ENCODE measurements at places on chromosomes 7 and 10.
A peak's percentile ranks its signal among the peaks of the same experiment; 100 is the strongest.

DNA sequence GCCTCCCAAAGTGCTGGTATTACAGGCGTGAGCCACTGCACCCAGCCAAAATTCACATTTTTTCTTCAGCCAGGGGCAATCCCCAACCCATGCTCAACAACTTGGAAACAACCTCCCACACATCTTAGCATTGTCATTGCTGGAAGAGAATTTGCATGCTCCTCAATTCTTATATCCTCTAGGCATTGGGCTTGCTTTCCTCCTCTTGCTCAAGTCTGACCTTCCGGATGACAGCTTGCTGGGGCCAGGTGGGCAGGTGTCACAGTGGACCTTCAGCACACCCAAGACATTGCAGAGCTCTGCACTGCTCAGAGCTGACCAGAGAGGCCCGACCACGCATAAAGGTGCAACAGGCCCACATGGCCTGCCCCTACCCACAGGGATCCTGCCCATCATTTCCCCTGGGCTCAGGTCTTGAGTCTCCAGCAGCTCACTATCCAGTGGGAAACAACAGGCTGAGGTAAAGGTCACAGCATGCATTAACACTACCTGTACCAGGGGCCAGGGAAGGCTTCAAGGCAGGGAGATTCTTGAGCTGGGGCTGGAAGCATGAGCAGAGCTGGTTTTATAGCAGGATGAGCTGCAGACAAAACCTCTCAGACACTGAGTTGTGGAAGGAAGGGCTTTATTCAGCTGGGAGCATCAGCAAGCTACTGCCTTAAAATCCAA, 6.8 kb upstream of the GPR15LG start:
- DNase-seq: no peak

GRCh38 chr10:69359594-69359993, 57.1 kb downstream of the TACR2 start:
- DNase-seq: no peak

GRCh38 chr10:103765981-103766380, 89.4 kb downstream of the SH3PXD2A start:
- no peak for DNase-seq

- no peak for DNase-seq
Measured at GRCh38 chr7:30996256-30996655, 32.5 kb downstream of the GHRHR start.

DNA sequence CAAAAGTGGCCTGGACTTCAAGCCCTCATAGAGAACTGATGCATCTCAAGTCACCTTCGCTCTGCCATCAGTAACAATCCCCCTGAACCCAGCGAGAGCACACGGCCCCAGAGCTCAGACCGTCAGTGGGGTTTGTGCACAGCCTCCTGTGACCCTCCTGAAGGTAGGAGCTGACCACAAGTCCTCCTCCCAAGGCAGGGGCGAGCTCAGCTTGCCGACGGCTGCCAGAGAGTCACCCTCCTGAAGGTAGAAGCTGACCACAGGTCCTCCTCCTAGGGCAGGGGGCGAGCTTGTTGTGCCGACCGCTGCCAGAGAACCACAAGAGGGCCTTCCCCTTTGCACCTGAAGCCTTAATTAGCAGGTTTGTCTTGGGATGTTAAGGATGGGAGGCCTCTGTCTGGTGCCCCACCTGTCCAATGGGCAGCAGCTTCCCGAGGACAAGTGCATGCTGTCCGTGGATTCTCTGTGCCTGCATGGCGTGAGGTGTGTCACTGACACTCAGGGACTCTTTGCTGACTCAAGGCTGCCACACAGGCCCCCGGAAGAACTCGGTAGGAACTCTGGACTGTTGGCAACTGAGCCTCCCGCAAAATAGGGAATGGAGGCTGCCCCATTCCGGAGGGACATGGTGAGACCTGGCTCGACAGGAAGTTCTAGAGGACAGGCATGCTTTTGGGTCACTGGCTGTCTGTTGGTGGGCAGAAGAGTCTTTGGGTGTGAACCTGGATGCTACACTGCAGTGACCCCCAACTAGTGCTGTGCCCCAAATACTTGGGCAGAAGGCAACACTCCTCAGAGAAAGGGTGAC, 487.4 kb downstream of the DNAJB6 start:
- no peak for DNase-seq

- no peak for DNase-seq
Measured at GRCh38 chr7:38367301-38367890, 94.0 kb upstream of the TARP start.

DNA sequence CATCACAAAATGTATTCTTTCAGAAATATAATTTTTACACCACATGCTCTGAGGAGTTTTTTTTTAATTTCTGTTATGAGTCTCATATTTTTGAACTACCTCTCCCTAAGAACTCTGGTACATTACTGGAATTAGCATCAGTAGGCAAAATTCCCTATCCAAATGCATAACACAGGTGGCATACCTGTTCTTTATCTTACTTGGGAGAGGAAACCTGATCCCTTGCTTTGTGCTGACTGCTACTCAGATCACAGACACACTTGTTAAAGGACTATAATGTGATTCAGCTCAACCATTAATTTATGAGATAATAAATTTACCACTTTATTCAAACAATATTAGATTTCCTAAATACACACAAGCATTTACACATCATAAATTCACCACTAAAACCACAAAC, 617.2 kb downstream of the GRM8 start:
- DNase-seq: no peak

DNA sequence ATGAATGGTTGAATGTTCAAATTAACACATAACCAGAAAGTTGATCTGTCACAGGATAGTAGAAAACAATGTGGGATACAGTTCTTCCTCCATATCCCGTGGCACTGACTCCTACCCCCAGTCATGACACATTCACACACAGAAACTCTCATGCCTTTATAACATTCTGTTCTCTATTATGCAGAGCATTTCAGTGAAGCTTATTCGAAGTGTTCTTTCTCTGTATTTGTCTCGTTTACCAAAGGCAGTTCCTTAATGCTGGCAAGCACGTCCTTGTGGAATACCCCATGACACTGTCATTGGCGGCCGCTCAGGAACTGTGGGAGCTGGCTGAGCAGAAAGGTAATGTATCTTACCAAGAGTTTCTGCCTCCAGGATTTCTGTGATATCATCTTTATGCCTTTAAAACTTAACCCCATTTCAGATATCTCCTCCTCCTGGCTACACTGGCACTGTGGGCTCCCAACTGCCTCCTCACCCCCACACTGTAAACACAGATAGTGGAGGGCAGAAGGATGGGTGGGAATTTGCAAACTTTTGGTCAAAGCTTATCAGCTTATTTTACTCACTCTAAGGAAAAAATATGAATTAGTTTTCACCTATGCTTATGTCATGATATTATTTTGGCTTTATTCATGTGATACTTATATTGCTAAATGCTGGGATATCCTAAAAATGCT, 34.1 kb downstream of the BLVRA start:
- no peak for DNase-seq

DNA sequence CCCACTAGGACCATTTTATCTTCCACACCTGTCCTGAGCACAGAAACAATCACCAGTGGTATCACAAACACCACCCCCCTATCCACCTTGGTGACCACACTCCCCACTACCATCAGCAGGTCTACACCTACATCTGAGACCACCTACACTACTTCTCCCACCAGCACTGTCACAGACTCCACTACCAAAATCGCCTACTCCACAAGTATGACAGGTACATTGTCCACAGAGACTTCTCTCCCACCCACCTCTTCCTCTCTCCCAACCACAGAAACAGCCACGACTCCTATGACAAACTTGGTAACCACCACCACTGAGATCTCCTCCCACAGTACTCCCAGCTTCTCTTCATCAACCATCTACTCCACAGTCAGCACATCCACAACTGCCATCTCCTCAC, 3.3 kb downstream of the MUC3A start:
- no peak for DNase-seq

- no peak for DNase-seq
Measured at GRCh38 chr10:10326116-10326515, 691.6 kb upstream of the CELF2 start.

- peak; percentile 34 for DNase-seq
Measured at GRCh38 chr10:10293481-10293951, 724.2 kb upstream of the CELF2 start.

DNA sequence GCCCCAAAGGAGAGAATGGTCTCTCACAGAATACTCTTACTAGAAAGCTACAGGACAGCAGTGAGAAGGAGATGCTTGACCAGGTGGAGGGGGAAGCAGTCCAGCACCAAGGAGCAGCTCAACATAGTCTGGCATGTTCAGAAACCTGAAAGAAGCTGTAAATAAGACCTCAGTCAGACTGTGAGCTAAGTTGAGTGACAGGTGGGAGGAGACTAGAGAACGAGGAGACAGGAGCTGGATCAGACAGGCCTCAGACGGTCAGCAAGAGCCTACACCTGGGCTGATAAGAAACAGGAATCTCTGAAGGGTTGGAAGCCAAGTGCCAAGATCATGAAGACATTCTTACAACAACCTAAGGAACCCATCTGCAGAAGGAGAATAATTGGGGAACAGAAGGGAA, 54.5 kb downstream of the ELMO1 start:
- no peak for DNase-seq

- no peak for DNase-seq
Measured at GRCh38 chr7:3431306-3431705, 130.3 kb downstream of the SDK1 start.

- DNase-seq: no peak
Measured at GRCh38 chr10:47254611-47255010, 45.4 kb upstream of the GDF10 start.

- DNase-seq: no peak
Measured at GRCh38 chr10:84308481-84309304, 19.7 kb upstream of the CCSER2 start.

GRCh38 chr10:80894311-80894791, 356.6 kb downstream of the SH2D4B start:
- DNase-seq: no peak

DNA sequence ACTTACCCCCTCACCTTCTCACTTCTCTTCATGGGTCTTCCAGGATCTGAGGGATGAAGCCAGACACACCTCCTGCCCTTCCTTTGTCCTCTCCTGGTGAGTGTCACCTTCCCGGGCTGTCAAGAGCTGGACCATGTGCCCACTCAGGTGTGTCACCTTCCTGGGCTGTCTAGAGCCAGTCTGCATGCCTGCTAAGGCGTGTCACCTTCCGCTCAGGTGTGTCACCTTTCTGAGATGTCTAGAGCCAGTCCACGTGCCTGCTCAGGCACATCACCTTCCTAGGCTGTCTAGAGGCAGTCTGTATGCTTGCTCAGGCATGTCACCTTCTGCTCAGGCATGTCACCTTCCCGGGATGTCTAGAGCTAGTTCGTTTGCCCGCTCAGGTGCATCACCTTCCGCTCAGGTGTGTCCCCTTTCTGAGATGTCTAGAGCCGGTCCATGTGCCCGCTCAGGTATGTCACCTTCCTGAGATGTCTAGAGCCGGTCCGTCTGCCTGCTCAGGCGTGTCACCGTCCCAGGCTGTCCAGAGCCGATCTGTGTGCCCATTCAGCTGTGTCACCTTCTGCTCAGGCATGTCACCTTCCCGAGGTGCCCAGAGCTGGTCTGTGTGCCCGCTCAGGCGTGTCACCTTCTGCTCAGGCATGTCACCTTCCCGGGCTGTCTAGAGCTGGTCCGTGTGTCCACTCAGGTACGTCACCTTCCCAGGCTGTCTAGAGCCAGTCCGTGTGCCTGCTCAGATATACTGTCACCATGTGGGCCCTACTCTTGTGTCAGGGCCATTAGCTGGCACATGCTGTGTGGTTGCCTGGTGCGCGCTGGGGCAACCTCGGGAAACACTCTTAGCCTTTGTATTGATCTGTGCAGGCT, 245.3 kb downstream of the EBF3 start:
- DNase-seq: no peak

DNA sequence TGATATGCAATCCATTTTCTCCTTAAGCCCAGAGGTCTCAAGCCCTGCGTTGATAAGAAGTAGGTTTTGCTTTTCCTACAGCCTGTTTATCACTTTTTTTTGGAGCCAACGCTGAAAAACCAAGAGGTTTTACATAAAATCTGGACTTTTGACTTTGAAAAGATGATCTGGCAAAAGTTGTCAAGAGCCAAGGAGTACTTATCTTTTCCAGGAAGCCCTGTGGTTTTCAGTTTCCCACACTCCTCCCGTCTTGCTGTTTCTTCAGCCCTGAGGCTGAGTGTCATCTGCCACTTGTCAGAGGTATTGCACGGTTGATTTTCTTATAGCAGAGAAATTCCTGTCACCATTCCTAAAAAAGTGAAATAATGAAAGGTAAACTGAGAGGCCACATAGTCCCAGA, 108.7 kb downstream of the TYW1 start:
- DNase-seq: no peak

DNA sequence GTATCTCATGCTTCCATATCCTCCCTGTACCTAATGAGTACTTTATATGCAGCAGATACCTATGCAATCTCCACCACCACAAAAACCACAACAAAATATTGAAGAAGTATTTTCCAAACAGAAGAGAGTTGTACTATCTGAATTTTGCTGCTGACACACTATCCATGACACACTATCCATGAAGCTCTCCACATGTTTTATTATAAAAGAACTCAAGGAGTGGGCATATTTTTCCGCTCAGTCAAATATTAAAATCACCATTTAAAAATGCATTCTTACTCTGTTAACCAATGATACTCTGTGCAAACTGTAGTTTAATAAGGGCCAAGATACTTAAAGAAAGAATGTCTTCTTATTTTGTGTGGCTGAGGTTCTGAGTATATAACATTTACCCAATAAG, 2.8 kb downstream of the BET1 start:
- DNase-seq: no peak

GRCh38 chr10:25101461-25102146, 73.2 kb upstream of the GPR158 start:
- no peak for DNase-seq

- DNase-seq: no peak
Measured at GRCh38 chr10:49230004-49230403, 41.8 kb upstream of the TMEM273 start.

DNA sequence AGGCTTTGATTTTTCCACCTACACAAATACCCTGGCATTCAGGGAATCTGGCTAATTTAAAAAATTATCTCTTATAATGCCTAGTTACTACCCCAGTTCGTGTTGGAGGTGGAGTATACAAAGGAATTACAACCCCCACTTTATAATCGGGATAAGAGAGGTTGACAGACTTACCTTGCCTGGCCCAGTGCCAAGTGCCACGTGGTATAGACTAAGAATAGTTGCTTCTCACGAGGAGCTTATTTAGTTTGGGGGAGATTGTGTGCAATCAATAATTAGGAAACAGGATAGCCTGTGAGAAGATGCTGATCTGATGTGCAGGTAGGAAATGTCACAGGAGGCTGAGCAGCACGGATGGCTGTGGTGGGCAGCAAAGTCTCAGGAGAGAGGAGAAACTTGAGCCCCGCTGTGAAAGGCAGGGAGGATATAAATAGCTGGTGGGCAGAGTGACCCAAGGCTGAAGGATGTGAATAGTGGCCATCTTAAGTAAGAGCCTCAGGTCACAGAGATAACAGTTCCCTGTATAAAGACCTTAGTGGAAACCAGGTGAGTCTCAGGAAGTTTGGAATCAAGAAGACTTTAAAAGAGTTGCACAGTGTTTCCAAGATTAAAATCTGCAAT, 11.3 kb upstream of the ATXN7L1 start:
- no peak for DNase-seq

- DNase-seq: no peak
Measured at GRCh38 chr7:144547888-144548287, 144.4 kb upstream of the NOBOX start.
